ENCODE measurements at places on chromosomes 2 and 18. TPM values are rescaled to one million over a fixed set of nuclear protein-coding genes. Genes with fewer than 3 reads are reported as not detected.

- DNase-seq: no peak
These were observed 10.1 kb downstream of the HJURP start for GRCh38 chr2:233844064-233844807.

DNA sequence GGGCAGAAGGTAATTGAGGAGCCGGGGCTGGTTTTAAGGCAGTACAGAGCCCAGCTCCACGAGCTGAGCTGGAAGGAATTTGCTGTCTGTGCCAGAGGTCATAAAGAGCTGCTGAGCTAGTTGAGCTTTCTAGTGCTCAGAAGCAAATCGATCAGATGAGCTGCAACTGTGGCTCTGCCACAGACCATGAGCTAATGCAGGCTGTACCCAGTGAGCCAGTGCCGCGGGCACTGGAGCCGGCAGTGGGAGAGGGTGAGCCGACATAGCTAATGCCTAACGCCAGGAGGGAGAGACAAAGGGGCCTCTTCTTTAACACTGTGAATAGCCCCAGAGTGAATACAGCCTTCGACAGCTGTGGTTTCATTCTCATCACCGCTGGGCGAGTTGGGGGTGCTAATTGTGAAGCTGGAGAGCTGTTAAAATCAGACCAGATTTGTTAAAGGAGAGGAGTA lies 410.1 kb upstream of the TCF4 start:
- DNase-seq: no peak

- no peak for DNase-seq
These were observed 40.5 kb downstream of the IRS1 start for GRCh38 chr2:226758921-226759640.

SCG2 gene
- total RNA-seq: not detected

RGPD4 gene
- total RNA-seq: not detected
